A549 treated with AZD2906 at 1 μM for 4 hours (cell line): ENCODE measurements at places on chromosomes 16 and 17. TPM values are rescaled to one million over a fixed set of nuclear protein-coding genes. Genes with fewer than 3 reads are reported as not detected.

The CYB5B gene
- total RNA-seq, result 181 to 220 TPM (median 192 TPM) in 5 replicates

The TSPAN10 gene
- 3.5 to 5.8 TPM (median 5.0 TPM) in 5 replicates for total RNA-seq

The RNF157 gene
- total RNA-seq, result 8.3 to 10.3 TPM (median 9.7 TPM) in 5 replicates

The SEPHS2 gene
- total RNA-seq, result 43.9 to 48.2 TPM (median 45.5 TPM) in 5 replicates

The WNT9B gene
- 0.02 to 0.05 TPM in 2 of 5 replicates, not detected in the others for total RNA-seq

The KRT28 gene
- total RNA-seq, result not detected in 5 replicates

The ATP2C2 gene
- total RNA-seq, result 0.08 to 0.22 TPM (median 0.15 TPM) in 5 replicates

The MC1R gene
- total RNA-seq, result 4.9 to 6.8 TPM (median 6.6 TPM) in 5 replicates
